ENCODE measurements at places on chromosomes 13 and 19.
A peak's percentile ranks its signal among the peaks of the same experiment; 100 is the strongest.

DNA sequence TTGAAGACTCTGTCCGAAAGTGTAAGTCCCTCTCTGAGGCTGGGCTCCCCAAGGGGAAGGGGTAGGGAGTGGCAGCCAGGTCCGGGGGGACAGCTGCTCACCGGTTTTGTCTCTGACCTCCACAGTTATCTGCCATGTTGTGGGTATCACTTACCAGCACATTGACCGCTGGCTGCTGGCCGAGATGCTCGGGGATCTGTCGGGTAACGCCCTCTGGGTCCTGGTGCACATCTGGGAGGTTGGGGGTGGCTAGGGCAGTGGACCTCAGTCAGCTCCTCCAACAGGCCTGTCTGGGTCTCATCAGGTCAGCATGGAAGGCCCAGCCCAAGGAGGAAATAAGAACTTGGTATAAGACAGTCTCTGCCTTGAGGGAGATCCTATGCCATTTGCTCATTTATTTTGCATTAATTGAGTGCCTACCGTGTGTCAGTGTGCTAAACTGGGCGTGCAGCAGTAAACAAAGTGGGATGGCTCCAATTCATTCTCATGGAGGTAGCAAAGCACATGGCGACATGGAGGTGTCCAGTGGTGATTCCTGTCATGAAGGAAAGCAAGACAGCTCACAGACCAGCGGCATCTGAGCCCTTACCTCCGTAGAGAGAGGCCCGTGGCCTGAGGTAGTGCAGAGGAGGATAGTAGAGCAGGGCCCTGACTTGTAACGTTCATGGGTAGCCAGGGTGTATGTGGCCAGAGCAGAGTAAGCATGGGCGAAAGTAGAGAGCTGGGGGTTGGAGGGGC lies 13.7 kb downstream of the EIF3K start:
- DNase-seq = no peak

- peak; percentile 64 for DNase-seq
Measured at GRCh38 chr19:58097781-58098681, at the start of gene ZSCAN18. TSS of gene ZSCAN18 (minus strand) at chr19:58098231. CDS start at chr19:58090267, 7,964 bp downstream.

- DNase-seq = peak; percentile 18
Measured at GRCh38 chr13:47327861-47328260, 431.0 kb upstream of the HTR2A start.

DNA sequence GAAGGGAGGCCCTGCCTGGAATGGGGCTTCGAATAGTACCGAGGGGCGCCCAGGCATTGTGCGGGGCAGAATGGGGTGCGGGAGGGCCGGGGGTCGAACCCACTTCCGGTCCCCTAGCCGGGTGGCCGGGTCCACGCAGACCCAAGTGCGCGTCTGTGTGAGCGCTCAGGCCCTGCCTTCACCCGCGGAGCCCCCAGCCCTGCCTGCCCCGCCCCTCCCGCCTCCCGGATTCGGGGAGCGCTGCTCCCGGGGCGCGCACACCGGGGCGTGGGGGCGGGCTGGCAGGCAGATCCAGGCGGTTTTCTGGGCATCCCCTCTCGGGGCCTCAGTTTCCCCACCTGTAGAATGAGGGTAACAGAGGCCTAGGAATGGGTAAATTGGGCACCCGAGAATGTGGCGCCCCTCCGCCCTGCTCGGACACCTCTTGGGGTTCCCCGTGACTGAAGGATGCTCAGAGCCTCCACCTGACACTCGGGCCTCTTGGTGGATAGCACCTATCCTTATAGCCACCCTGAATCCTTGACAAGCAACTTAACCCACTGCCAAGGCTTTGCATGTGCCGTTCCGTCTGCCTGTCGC lies 682 bp downstream of the PIK3R2 start:
- no peak for DNase-seq

DNA sequence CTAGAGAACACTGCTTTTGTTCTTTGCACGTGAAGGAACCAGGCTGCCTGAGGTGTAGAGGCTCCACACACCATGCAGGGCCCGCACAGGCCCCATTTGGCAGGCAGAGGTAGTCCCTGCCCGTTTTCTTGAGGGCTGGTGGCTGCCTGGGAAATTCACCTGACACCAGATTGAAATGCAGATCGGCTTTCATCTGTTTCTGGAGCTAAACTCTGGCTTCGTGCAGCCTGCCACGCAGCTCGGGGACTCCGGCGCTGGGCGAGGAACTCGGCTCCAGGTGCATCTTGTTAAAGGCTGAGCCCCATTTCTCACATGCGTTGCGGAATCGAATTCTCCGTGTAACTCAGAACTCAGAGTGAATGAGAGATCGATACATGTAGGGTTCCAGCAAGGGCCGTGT lies 37.7 kb downstream of the ATP11A start:
- DNase-seq = no peak

GRCh38 chr13:79775830-79776229 lies 294.9 kb downstream of the NDFIP2 start:
- peak; percentile 57 for DNase-seq

GRCh38 chr13:71118779-71119364 lies 748.1 kb downstream of the DACH1 start:
- DNase-seq = no peak

DNA sequence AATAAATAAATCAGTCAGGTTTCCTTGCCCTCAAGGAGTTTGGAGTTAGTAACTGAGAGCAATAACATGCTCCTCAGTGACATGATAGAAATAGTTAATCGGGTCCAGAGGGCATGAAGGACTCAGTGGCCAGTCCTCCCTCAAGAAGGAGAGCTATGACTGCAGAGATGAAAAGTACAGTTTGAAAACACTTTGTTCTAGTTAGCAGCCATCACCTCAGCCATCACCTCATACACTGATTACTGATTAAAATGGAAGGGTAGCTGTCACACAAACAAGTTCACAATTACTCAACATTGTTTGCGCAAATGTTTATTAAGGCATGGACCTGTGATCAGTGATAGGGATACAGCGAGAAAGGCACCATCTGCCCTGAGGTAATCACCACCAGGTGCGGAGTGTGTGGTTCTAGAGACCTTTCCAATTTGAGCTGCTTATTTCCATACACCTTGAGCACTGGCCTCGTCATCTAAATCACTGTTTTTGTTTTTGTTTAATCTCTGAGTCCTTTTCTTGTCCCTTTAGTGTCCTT lies 85.3 kb upstream of the RAP2A start:
- no peak for DNase-seq
